Left lobe of liver (tissue), 2 donors: ENCODE measurements at places on chromosomes 3 and 15. TPM values are rescaled to one million over a fixed set of nuclear protein-coding genes. Genes with fewer than 3 reads are reported as not detected.

DNA sequence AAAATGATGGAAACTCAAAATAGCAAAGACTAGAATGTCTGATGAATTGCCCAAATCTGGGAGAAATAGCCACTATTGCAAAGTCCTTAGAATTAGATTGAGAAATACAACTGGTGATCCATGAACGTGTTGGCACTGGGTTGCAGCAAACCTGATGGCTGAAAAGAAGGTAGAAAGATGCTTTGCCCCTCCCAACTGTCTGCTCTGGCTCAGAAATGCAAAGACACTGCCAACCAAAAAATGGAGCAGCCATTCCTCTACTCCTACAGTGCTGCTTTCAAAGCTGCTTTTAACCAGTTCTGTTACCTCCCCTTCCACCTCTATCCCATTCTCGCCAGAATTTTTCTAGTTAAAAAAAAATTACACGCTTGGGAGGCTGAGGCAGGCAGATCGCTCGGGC, 60.7 kb downstream of the CPA3 start:
- DNase-seq, result no peak

DNA sequence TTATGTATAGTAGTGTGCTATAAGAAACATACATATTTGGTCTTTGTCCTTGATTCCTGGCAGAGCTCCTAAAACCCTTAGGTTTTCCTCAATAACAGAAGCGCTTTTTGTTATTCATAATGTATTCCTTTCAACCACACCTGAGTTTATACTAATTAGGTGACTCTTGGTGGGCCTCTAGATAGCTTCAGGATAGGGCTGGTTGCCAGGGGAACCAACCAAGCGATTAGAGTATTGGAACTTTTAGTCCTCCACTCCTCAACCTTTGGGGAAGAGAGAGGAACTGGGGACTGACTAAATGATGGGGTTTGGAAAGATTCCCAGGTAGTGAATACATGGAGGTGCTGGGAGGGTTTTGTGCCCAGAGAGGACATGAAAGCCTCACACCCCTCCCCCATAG, 24.6 kb downstream of the TMCC1 start:
- DNase-seq, result no peak

DNA sequence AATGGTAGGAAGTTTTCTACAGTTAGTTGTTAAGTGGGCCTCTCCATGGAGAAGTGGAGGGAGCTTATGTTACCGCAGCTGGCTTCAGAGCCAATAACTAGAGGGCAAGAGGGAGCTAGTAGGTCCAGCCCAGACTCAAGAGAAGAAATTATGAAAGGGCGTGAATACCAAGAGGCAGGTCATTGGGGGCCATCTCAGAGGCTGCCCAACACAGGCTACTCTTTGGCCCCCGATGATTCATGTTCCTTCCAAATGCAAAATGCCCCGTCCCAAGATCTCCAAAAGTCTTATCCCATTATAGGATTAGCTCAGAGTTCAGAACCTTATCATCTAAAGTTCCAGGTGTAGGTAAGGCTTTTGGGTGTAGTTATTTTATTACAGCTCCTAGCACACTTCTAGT, 94.5 kb downstream of the FNDC3B start:
- no peak for DNase-seq

DNA sequence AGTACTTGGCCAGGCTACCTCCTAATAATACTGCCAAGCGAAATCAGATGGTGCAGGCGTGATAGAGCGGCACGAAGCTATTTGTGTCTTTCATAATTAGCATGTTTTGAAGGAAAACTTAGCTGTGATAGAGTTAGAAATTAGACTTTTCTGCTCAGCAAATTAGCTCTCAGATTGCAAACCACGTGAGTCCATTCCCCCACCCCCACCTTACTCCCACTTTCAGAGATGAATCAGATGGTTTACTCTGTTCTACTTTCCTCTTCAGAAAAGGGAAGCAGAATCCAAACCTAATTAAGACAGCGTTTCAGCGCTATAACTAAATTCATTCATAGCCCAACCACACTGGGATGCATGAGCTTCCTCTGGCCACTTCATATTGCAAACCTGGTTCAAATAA, 214.6 kb downstream of the SLCO3A1 start:
- no peak for DNase-seq

DNA sequence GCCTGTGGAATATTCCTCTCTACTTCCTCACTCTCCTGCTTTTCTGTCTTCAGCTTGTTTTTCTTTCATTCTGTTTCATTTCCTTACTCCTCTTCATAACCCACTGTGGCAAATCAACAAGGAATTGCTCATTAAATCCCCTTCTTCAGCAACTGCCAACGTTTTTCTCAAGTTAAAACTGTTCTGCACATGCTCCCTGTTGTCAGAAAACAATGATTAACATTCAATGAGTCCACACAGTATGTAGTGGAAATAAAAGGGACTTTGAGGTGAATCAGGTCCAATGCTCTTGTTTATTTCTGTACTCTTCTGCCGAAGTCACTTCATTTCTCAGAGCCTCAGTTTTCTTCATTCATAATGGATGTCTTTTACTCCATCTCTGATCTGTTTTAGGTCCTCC, 11.9 kb upstream of the ROBO2 start:
- DNase-seq, result no peak

GRCh38 chr3:11507719-11508118, 136.0 kb downstream of the VGLL4 start:
- no peak for DNase-seq

- no peak for DNase-seq
Measured at GRCh38 chr3:8767667-8768363, 1.6 kb downstream of the OXTR start.

GRCh38 chr15:60799885-60800284, 320.9 kb upstream of the ICE2 start:
- no peak for DNase-seq

DNA sequence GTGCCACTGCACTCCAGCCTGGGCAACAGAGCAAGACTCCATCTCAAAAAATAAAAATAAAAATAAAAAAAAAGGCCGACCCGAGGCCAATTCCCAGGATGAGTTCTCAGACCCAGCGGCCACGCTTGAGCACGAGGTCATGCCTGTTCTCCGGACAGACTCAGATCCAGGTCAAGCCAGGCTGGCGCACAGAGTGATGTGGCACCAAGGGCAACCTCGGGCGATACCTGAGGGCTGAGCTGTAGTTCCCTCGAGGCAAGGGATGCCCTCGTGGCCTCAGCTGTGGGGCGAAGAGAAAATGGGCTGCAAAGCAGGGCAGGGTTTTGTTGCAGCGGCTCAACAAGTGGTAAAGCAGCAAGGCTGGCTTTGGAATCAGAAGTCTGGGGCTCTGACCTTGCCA, 77.3 kb downstream of the C3orf70 start:
- no peak for DNase-seq

DNA sequence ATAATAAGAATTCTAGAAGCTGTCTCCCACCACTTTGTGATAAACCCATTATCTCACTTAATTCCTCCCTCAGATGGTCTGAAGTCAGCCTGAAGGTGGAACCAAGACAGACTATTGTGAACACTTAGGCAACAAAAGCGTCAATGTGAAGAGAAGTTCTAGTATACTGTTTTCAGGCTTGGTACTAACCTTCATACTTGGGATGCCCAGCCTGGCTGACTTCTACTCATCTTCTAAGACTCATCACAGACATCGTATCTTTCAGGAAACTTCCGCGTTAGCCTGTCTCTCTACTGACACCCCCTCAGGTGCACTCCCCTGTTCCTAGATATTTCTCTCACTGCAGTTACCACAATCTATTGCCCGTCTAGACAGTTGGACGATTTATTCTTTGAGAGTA, 201.2 kb downstream of the SATB1 start:
- DNase-seq, result no peak

- no peak for DNase-seq
Measured at GRCh38 chr15:40355976-40356585, 1.9 kb upstream of the DISP2 start.

- DNase-seq, result no peak
Measured at GRCh38 chr15:28936081-28936480, 50.3 kb downstream of the APBA2 start.

DNA sequence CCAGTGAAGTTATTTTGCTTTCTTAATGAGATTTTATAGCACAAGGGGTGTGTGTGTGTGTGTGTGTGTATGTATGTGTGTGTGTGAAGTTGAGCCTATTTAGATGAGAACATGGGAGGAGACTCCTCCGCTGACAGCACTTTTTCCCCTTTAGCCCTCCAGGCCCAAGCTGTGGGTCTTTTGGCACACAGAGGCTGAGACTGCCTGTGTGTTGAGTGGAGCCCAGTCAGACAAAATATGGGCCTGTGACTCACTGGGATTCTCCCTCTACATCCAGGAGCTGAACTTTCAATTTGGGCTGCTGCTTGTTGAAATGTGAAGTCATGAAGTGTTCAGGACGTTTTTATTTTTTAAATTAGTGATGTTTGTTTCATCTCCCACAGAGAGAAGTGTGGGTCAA, 108.0 kb downstream of the MFSD1 start:
- DNase-seq, result no peak

DNA sequence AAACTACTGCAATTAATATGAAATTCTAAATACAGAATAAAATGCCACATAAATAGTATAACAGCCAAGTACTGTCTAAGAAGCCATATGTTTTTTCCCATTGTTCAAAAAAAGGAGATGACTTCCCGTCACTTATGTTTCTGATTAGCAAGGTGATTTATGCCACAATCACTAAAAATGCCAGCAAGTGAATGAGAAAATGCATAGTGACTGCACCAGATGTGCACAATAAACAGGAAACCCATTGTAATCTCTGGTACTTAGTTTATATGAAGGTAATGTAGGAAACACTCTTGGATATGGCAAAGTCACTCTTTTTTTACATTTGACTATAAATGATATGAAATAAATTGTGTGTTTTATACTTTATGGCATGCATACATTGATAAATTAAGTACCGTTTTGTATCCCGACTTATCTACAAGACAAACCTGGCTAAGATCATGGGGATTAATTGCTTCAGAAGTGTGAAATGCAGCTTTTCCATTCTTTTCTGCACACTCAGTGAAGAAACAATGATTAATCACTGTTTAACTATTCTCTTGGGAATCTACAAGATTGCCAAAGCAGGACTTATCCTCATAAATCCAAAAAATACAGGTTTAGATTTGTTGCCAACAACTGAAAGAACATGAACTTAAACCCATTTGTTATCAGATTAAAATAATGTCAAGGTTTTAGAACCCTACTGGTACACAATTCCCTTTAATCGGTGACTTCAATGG, 164.5 kb downstream of the TBC1D5 start:
- DNase-seq, result no peak

DNA sequence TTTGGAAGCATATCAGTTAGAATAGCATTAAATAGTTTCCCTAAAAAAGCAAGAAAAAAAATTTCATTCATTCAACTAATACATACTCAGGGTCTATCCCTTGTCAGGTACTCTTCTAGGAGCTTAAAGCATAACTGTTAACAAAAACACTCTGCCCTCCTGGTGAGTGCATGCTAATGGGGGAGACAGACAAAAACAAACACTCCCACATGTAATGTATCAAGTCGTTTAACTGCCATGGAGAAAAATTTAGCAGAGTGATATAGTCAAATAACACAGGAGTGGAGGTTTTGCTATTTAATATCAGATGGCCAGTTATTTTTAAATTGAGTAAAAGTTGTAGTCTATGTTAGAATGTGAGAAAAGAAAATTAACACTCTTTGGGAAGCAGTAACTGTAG, 254.5 kb upstream of the RARB start:
- no peak for DNase-seq

Gene CLEC3B
- total RNA-seq, result 25.5 TPM

Gene GOLGA8H
- 0.15 TPM for total RNA-seq

Gene MME
- total RNA-seq, result 66.3 TPM

Gene SPRED1
- total RNA-seq, result 4.2 TPM

Gene TMCO5A
- total RNA-seq, result not detected

Gene RLBP1
- total RNA-seq, result not detected

Gene ARRDC4
- total RNA-seq, result 5.1 TPM
